ENCODE measurements at places on chromosomes 16 and 17. TPM values are rescaled to one million over a fixed set of nuclear protein-coding genes. Genes with fewer than 3 reads are reported as not detected.

CCL7 gene
- total RNA-seq, result not detected

DNA sequence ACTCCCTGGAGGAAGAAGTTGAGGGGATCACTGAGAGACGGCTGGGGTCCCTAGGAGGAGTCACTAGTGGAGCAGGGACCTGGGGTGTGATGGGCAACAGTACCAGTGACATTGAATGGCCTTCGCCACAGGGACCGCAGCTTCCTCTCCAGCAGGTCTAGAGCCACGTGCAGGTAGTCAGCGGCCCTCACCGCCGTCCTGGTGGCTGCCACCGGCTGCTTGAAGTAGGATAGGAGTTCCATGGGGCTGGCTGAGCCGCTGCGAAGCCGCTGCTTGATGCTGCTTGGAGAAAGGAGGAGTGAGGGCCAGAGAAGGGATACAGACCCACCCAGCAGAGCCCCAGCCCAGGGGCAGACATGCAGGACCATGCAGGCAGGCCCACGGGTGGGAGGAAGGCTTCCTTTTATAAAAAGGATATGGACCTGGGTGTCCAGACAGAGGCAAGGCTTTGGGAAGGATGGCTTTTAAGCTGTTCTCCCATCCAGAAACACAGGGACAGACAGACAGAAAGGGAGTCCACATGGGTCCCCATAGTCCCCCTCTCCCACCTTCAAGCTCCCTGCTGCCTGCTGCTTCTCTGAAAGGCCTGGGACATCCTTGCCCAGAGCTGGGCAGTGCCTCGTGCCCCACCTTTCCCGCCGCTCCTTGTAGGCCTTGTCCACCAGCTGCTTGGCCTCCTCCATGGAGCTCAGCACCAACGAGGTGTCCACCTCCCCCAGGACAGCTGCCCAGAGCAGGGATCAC, 827 bp downstream of the MPO start:
- DNase-seq, result no peak

CBX2 gene
- 1.1 TPM for total RNA-seq

CCL15 gene
- not detected for total RNA-seq

DNA sequence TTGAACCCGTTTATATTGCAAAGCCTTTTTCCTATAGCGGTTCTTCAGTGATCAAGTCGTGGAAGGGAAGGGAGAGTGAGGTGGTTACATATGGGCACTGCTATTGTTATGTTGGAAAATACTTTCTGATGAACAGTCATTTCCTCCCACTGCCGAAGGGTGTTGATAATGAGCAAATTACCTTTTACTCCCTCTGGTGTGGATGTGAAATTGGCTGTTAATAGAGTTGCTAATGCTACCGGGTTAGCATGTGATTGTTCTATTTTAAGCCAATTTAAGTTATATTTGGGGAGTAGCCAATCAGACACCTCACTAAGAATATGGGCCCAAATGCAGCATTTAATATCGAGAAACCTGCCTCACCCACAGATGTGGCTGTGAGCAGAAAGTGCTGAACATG, 15.6 kb upstream of the PMFBP1 start:
- no peak for DNase-seq

OR1F1 gene
- not detected for total RNA-seq

- DNase-seq, result no peak
These were observed 169.4 kb downstream of the IRX5 start for GRCh38 chr16:55100100-55100499.

- no peak for DNase-seq
These were observed 25.2 kb downstream of the NLRP1 start for GRCh38 chr17:5558815-5559785.

ZNF319 gene
- total RNA-seq, result 3.8 TPM

- DNase-seq, result peak; percentile 44
These were observed 46.0 kb upstream of the NF1 start for GRCh38 chr17:31048780-31049179.

RPS6KB1 gene
- total RNA-seq, result 39.0 TPM

DNA sequence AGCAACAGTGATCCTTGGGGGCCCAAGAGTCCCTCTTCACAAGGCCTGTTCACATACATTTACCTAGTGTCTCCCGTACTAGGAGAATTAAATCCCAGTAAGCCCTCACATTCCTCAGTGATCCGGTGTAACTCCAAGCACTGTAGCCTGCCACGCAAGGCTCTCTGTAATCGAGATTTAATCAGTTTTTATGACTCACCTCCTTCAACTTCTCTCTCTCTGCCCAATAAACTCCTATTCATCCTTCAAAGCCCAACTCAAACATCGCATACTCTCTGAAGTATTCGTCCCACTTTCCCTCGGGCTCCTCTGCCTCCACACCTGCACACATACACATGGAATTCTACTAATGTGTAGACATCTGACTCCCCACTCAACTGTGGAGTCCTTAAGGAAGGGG, 141.8 kb downstream of the CMIP start:
- DNase-seq, result no peak

DNA sequence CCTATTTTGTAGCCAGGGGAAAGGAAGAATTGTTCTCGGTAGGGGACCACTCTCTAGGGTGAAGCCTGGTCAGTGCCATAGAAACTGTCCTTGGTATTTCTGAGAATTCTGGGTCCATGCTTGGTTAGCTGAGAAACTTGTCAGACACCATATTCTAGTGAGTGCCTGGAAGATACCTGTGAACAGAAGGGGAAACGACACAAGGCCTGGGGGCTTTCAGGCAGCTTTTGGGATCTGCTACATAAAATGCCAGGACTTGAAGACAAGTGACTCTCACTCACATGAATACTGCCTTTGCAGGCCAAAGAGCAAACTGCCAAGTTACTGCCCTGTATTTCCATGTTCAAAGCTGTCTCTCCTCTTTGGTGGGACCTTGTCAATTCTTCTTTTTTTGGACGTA, 18.3 kb downstream of the ODF4 start:
- no peak for DNase-seq

NUDT16L1 gene
- total RNA-seq, result 34.8 TPM

PPP1R27 gene
- total RNA-seq, result not detected

GRCh38 chr17:41772218-41772585, 14.3 kb downstream of the JUP start:
- peak; percentile 77 for DNase-seq

DNA sequence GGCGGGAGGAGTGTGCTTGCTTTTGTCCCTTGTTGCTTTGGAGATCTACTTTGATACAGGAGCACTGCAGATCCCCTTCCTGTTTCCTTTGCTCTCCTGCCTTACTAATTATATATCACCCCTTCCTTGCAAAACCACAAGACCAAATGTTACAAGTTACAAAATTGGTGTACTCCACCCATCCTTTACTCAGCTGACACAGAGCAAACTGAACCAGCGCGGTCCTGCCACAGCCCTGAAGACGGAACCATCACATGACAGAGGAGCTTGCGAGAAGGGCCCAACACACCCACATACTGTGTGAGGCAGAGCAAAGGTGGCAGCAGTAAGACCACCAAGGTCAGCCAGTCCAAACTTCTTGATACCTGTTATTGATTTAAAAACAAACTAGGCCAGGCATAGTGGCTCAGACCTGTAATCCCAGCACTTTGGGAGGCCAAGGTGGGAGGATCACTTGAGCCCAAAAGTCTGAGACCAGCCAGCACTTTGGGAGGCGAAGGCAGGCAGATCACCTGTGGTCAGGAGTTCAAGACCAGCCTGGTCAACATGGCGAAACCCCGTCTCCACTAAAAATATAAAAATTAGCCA, 33.2 kb downstream of the CYTH1 start:
- DNase-seq, result peak; percentile 88

DNA sequence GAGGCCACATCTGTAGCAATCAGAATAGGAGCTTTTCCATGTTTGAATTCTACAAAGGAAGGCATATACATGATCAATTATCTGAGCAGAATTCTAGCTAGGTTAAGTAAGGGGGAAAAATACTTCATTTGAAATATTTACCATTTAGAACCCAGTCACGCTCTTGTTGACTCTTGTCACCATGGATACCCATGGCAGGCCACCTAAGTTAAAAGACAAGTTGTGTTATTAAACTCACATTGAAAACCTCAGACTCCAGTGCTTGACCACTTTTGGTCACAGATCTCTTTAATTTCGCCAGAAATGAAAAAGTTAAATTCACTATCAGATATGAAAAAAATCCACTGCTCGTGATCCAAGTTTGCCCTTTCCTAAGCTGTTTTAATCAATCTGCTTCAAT, 4.1 kb downstream of the DDX5 start:
- DNase-seq, result no peak

DNA sequence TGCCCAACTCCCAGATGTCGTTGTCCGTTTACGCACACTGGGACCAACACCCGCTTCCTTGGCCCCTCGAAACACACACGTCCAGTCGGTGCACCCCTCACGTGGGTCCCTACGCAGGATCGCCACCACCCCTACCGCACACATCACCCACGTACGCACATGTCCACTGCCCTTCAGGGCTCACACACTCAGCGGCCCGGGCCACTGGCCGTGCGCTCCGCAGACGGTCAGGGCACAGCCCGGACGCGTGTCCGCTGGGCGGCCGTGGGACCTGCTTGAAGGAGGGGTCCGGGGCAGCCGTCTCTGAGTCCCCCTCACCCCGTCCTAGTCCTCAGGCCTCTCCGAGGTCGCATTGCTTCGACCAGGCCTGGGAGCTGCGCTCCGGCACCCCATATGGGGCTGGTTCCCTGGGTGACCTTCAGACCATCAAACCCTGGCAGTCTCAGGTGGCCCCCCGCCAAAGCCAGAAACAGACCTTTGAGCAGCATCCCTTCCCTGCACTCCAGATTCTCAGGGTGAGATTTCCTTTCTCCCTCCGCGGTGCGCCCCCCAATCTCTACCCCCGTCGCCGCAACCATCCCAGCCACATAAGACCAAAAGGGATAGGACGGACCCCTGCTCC, 914 bp upstream of the GPRC5B start:
- DNase-seq, result no peak

GRCh38 chr17:6642592-6642991, 1.7 kb downstream of the TXNDC17 start:
- DNase-seq, result peak; percentile 97

DNA sequence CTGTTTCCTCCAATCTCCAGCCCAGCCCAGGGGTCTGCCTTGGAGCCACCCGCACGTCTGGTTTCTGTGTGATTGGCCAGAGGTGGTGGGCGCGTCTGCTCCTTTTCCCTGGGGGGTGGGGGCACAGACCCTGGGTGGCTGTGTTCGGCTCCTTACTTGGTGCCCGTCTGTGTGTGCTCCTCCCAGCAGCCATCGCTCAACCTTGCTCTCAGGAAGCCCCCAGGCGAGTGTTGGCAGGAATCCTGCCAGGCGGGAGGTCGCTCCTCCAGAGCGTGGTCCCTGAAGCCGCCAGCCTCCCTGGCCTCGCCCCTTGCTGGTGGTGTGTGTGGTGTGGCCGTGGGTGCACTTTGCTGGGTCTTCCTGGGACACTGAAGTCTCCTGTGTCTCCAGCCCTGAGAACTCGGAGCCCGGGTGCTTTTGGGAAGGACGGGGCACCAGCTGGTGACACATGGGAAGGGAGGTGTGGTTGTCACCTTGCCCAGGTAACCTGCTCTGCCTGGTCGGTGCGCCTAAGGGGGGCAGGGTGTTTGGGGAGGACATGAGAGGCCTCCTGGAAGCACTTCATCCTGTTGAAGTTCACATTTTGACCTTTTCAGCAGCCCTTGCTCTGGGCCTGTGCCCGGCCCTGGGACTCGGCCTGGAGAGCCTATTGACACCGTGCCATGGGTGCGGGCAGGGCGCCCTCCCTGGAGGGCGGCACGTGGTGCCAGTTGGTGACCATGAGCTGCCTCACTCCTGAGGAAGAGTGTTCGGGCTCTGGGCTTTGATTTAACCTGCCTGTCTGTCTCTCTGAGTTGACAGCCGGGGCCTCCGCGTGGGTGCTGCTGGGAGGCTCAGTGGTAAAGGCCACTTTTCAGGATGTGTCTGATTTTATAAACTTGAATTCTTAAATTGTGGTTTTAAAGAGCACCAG, 49.0 kb upstream of the ZNF750 start:
- peak; percentile 15 for DNase-seq

GRCh38 chr16:57998992-57999365, 1.5 kb downstream of the ZNF319 start:
- no peak for DNase-seq

DNA sequence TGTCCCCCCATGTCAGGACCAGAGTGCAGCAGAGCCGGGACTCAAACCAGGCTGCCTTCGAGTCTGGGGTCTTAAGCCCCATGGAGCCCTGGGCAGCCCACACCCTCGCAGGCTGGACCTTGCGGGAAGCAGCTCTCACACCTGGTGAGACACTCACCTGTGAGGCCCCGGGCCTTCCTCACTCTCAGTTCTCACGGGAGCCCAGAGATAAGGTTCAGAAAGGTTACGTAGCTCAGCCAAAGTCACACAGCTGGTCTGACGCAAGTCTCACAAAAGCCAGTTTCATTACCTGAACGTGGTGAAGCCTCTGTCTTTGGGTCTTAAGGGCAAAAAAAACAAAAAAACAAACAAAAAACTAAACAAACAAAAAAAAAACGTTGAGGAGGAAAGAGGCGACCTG, 32.8 kb upstream of the SSTR5 start:
- no peak for DNase-seq

- DNase-seq, result no peak
These were observed 88.7 kb downstream of the FOXL1 start for GRCh38 chr16:86667035-86667434.

MYH11 gene
- not detected for total RNA-seq

KRT33B gene
- 0.79 TPM for total RNA-seq

DNA sequence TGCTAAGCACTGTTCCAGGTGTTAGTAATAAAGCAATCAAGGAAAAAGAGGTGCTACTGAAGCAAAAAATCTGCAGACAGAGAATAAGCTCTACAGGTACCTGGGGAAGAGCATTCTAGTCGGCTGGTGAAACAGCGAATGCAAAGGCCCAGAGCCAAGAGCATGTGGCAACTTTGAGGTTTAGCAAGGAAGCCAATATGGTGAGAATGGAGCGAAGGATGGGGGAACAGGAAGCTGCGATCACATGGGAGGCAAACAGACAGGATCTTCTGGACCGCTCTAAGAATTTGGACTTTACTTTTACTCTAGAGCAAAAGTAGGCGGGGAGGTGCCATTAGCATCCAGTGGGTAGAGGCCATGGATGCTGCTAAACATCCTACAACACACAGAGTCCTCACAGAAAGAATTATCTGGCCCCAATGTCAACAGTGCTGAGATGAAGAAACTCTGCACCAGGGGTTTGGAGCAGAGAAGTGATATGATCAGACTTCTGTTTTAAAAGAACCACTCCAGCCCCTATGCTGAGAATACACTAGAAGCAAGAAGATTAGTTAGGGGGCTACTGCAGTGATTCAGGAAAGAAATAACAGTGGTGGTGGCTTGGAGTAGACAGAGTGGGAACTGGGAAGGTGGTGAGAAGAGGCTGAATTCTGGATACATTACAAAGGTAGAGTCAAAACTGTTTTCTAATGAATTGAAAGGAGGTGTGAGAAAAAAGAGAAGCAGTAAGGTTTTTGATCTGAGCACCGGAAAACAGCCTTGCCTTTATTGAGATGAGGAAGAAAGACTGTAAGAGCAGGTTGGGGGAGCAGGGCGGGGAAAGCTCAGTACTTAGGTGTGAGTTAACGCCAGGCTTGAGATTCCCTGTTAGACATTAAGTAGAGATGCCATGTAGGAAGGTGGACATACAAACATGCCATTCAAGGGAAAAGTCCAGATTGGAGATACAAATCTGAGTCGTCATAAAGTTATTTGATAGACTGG, 11.0 kb downstream of the EFTUD2 start:
- DNase-seq, result no peak
